ENCODE measurements at places on chromosomes 16 and 17. TPM values are rescaled to one million over a fixed set of nuclear protein-coding genes. Genes with fewer than 3 reads are reported as not detected.

The BICDL2 gene
- total RNA-seq = not detected

GRCh38 chr16:83550183-83550569, 257.6 kb upstream of the HSBP1 start:
- no peak overlapping the region for H3K27ac ChIP-seq
- no peaks in the 10 kb centered on the region for H3K27me3 ChIP-seq
- no peak overlapping the region for H3K4me3 ChIP-seq
- no peaks in the 10 kb centered on the region for H3K36me3 ChIP-seq
- DNase-seq = no peak
- H3K4me1 ChIP-seq = no peaks in the 10 kb centered on the region

The TLCD2 gene
- total RNA-seq = 0.70 TPM

The GALNS gene
- 58.4 TPM for total RNA-seq

- H3K4me3 ChIP-seq = no peak overlapping the region
- H3K27me3 ChIP-seq = peaks cover 13% of the 10 kb centered on the region
- no peak overlapping the region for H3K27ac ChIP-seq
- peaks cover 28% of the 10 kb centered on the region for H3K4me1 ChIP-seq
- H3K36me3 ChIP-seq = no peaks in the 10 kb centered on the region
Observed at GRCh38 chr16:2511128-2511800, 2.5 kb upstream of the ATP6V0C start.

Measured in T-cell (primary cell).